ENCODE measurements at places on chromosomes 3 and 15.
A peak's percentile ranks its signal among the peaks of the same experiment; 100 is the strongest.

GRCh38 chr3:122305818-122306621, 19.0 kb upstream of the CSTA start:
- DNase-seq, result no peak

DNA sequence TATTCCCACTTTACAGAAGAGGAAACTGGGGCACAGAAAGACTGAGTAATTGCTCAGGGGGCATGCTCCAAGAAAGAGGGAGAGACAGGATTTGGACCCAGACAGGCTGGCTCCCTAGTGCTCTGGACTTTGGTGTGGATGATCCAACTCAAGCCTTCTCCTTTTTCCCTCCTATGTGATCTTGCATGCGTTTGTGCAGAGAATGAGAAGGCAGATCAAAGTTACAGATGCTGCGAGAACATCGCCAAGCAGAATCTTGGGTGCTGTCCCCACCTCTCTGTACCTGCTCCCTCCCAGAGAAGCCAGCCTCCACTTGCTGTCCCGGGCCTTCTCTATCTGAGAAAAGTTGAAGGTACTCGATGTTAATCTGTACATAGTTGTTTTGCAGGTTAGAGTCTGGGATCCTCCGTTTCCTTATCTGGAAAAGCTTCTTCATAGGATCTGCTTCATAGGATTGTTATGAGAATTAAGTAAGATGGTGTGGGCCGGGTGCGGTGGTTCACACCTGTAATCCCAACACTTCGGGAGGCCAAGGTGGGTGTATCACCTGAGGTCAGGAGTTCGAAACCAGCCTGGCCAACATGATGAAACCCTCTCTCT, 10.2 kb downstream of the GNB5 start:
- DNase-seq, result no peak

- no peak for DNase-seq
These were observed 11.5 kb downstream of the RABL3 start for GRCh38 chr3:120730576-120731542.

- DNase-seq, result no peak
These were observed 114.4 kb downstream of the LPP start for GRCh38 chr3:188268336-188268735.

DNA sequence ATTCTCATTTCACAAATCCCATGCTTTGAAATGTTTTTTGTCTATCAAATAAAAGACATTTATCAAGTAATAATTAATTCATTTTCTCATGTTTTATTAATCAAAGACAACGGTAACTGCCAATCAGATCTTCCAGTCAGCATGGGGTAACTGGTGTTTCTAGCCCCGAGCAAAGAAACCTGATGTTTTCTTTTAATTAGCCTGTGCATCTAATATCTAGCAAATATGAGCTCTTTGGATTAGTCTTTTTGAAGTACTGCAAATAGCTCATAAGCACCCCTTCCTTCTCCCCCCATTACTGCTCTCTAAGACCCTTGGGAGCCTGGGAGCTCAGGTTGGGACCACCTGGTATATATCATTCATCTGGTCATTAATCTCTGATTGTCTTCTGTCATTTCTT, 43.1 kb upstream of the SRGAP3 start:
- no peak for DNase-seq

DNA sequence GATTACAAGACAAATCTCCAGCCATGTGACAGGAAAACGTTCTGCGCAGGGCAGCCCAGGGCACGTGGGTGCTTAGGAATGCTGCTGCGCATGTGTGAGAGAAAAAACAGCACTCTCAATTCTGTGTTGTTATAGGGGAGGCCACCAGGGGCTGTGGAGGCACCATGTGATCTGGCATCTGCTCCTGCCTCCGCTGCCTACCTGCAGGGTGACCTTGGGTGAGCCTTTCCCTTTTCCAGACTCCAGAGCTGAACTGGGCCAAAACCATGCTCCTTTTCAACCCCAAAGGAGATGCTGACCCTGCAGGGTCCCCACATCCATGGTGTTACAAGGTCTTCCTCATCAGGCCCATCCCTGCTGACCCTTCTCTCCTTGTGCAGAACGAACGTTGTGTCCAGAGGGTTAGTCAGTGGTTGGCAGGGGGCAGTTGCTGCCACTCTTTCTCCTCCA, 81.5 kb upstream of the RASGRF1 start:
- no peak for DNase-seq

- DNase-seq, result peak; percentile 70
These were observed 230.3 kb upstream of the TLE3 start for GRCh38 chr15:70327856-70328678.

GRCh38 chr3:129022114-129023007, 21.3 kb downstream of the EFCC1 start:
- no peak for DNase-seq

- DNase-seq, result peak; percentile 75
These were observed at the start of gene RIOX2 for GRCh38 chr3:97971679-97972567. Gene RIOX2, minus strand, starts transcription at chr3:97972431. Its CDS starts 4,838 bp downstream, at chr3:97967593.

- DNase-seq, result peak; percentile 87
These were observed at the start of gene TGFBR2 for GRCh38 chr3:30606301-30607031. Gene TGFBR2, plus strand, starts transcription at chr3:30606601. Its CDS starts 283 bp downstream, at chr3:30606884.

DNA sequence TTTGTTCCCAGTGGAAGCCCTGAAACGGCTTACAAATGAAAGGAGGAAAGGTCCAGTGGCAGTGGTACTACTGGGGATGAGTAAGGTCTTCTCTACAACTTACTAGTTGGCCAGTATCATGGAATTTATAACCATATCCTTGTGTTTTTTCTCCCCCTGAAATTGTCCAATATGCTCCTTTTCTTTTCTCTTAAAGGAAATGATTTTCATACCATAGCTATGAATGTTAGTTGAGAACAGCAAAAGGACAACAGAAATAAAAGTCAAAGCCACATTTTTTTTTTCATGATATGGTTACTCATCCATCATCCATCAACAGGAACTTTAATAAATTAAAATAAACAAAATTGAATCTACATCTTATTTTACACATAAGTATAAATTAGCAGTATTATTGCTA, 450.4 kb downstream of the MFSD1 start:
- DNase-seq, result no peak

DNA sequence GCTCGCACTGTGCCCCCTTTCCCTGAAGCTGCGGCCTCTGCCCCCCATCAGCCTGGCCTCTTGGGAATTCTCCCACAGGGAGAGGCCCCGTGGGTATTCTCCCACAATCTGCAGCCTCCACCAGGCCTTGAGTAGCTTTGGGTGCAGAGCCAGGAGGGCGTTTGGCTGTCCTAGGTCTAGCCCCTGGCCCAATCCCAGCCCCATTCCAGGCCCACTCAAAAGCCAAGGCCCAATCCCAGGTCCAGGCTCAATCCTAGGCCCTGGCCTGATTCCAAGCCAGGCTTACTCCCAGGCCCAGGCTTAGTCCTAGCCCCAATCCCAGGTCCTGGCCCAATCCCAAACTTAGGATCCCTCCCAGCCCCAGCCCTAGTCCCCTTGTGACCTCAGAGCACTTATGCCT, 59.8 kb downstream of the CHCHD4 start:
- no peak for DNase-seq

DNA sequence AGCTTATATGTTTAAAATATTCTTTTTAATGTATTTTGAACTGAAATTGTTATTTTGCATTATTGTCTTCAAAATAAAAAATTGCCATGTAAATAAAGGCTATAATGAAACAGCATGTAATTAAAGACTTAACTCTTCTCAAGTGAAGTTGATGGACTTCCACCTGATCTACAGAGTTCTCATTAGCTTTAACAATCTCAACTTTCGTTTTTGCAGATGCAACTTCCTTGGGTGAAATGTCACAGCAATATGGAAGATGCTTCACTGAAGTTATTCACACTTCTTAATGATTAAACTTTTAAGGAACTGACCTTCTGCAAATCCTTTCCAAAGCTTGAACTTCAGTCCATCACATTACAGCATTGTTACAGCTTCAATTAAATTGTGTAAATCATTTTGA, 63.6 kb downstream of the OSTN start:
- no peak for DNase-seq

DNA sequence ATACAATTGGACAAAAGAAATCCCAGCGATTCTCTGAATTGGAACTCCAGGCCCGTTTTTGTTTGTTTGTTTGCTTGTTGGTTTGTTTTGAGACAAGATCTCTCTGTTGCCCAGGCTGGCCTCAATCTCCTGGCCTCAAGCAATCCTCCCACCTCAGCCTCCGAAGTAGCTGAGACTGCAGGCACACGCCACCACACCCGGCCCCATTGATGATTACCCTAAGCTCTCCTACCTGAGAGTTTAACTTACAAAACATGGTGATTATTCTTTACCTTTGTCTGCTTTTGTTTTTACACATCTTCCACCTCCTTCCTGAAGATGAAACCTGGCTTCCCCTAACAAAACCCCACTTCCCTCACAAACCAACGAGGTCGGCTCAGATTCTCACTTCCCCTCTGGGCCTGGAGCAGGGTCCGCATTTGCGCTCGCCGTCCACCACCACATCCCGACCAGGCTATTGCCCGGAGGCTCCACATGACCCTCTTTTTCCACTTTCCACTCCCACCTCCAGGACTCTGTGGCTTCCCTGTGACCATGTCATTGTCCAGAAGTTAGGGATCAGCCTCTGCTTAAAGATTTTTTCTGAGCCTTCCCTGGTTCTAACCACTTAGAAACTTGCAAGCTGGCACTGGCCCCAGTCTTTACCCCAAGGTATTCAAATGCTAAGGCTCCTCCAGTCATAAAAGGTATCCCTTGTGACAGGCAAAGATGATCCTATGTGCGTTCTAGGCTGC, 14.8 kb downstream of the KLHL6 start:
- no peak for DNase-seq

DNA sequence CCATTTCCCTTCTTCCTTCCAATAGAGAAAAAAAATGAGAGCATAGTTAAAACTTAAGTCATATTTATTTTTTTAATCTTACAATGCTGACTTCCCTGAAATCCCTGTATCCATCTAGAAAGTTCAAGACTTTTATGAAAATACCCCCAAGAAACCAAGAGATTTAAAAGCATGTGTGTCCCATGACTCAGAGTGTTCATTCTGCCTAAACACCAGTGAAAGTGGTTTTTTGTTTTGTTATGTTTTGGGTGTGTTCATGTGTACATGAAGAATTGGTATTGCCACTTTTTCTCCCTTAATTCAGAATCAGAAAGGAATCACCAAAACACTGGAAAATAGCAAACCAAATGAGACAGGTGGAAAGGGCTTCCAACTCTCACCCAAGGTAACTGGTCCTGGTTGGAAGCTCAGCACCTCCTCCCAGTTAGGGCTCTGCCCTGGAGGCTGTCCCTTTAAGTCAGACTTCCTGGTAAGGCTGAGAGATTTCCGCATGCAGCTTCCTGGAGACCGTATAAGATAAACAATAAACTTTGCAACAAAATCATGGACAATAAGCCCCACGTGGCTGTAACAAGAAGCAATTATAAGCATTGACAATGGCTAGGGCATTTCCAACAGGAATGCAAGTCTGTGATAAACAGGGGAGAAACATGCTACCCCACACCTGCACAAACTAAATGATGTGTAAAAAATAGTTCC, 121.9 kb upstream of the ARHGEF3 start:
- DNase-seq, result no peak

- DNase-seq, result no peak
These were observed 42.9 kb downstream of the UACA start for GRCh38 chr15:70720228-70721016.

DNA sequence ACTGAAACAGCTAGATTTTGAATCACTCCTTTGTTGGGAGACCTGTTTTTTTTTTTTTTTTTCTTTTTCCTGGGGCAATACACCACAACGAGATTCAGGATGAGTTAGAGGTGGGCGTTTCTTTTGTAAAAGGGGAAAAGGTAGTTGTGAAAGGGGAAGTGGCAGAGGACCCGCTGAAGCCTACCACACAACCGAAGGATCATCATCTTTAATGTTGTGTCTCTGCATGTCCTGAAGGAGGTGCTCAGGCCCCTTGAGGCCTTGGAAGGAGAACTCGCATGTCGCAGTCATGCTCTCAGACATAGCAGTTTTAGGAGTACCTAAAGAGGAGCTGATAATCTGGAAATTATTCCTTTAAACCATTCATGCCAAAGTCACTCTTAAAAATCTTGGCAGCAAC, 137.9 kb upstream of the LRIG1 start:
- DNase-seq, result no peak

GRCh38 chr15:60514261-60514881, 35.4 kb upstream of the ICE2 start:
- no peak for DNase-seq

- DNase-seq, result no peak
These were observed 140.7 kb downstream of the IMPG2 start for GRCh38 chr3:101179637-101180036.

DNA sequence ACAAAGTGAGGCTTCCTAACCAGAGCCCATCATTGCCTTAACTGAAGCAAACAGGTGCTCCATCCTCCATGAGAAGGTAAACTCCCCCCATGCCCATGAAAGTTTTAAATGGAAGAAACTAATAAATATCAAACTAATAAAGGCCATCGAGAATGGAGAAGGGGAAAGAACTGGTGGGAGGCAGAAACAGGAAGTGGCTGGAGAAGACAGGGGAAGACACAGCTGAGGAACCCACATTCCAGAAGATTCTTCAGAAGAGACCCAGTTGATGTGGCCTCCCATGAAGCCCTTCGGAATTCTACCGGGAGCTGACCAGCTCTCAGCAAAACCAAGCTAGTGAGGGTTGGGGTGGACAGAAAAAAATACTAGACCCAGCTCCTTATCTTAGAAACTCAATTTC, 41.6 kb downstream of the SH3BP5 start:
- no peak for DNase-seq

- no peak for DNase-seq
These were observed at the start of gene THRB for GRCh38 chr3:24494618-24495325. Gene THRB, minus strand, starts transcription at chr3:24494850.

Data from GDM1 (cell line).